ENCODE measurements at places on chromosomes 2 and 18. TPM values are rescaled to one million over a fixed set of nuclear protein-coding genes. Genes with fewer than 3 reads are reported as not detected.

- DNase-seq, result peak; percentile 68
- peaks cover 14% of the 10 kb centered on the region for H3K4me1 ChIP-seq
- H3K4me3 ChIP-seq, result no peak overlapping the region
- no peaks in the 10 kb centered on the region for H3K36me3 ChIP-seq
- H3K27ac ChIP-seq, result no peak overlapping the region
Observed at GRCh38 chr2:71545572-71546274, 92.4 kb downstream of the DYSF start.

GRCh38 chr18:49169037-49169521 lies 218.3 kb upstream of the SMAD7 start:
- peaks cover 8% of the 10 kb centered on the region for H3K36me3 ChIP-seq
- no peaks in the 10 kb centered on the region for H3K27me3 ChIP-seq
- DNase-seq, result no peak
- H3K4me3 ChIP-seq, result no peak overlapping the region
- H3K27ac ChIP-seq, result peak overlapping the region; percentile 56

DNA sequence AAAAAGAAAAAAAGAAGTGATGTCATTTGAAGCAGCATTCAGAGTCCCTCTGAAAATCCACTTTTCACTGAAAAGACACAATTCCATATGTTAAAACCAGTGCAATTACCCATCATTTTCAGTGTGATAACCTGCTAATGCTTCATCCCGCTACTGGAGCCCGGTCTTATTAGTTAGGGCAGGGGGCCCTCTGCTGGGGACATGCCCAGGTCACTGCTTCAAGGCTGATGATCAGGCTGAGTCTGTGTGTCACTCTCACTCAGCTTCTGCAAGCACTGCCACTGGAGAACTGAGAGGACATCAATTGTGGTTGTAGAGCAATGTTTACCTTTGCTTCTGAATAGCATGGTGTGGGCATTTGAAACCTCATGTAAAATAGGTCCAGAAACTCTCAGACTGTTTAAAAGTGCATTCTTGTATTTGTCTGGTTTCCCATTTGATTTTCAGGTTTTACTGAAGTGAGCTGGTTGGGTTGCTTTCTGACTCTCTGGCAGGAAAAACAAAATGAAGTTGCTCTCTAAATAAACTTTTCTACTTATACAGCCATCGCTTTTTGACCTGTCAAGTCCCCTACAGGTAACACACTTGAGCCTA lies 49.2 kb upstream of the NXPH2 start:
- no peak overlapping the region for H3K27ac ChIP-seq
- H3K27me3 ChIP-seq, result peaks cover 3% of the 10 kb centered on the region
- no peak for DNase-seq

- H3K27me3 ChIP-seq, result no peaks in the 10 kb centered on the region
- H3K27ac ChIP-seq, result no peak overlapping the region
- no peaks in the 10 kb centered on the region for H3K4me1 ChIP-seq
- DNase-seq, result no peak
- H3K4me3 ChIP-seq, result no peak overlapping the region
Observed at GRCh38 chr2:30293303-30293921, 62.1 kb downstream of the LBH start.

DNA sequence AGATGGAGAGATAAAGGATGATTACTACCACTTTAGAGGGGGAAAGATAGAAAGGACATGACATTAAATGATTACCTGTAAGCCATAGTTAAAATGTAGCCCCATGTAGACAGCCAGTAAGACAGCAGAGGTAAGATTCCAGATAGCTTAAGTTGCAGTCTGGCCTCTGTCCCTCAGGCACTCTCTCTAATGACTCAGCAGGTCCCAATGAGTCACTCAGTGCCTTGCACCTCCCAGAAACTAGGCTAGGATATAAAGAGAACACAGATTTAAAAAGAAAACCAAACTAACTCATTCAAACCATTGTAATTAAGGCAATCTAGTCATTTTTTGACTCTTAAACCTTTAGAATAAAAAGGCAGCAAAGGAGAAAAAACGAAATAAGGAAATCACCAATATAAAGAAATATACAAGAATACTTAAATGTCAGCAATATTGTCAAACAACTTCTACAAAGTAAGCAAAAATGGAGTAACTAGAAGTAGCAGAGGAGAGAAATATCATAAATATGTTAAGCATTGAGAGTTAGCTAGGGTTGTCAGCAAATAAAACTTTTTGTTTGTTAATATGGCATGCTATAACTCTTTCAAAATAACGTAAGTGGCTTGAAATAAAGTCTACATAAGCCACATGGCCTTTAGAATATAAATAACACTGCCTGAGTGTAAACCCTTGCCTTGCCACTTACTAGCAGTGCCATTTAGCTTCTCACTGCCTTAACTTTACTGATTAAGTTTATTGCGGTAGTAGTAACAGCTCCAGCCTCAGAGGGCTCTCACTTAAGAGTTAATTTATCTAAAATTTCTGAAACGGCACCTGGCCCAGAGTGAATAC lies 48.5 kb downstream of the SOCS6 start:
- DNase-seq, result no peak
- H3K27me3 ChIP-seq, result no peaks in the 10 kb centered on the region
- peaks cover 65% of the 10 kb centered on the region for H3K36me3 ChIP-seq
- no peak overlapping the region for H3K4me3 ChIP-seq

DNA sequence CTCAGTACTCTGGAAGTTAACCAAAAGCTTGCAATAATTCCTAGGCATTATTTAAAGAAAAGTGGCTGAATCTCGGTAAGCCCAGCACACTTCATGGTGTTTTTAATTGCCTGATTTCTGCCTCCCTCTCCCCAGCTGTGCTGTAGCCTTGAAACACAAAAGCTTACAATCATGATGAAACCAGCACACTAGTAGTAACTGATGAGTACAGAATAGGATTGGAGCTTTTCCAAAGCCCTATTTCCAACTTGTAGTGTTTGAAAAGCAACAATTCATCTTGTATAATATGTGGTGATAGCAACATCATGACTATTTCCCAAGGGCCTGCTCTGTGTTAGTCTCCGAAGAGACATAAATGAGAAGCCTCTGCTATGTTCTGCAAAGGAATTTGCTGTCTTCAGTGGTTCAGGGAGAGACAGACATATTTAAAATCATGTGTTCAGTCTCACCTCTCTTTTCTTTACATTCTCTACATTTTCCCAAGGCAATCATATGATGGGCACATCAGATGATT lies 1015.0 kb downstream of the BCL11A start:
- no peaks in the 10 kb centered on the region for H3K4me1 ChIP-seq
- no peak overlapping the region for H3K4me3 ChIP-seq
- no peak overlapping the region for H3K27ac ChIP-seq
- H3K27me3 ChIP-seq, result no peaks in the 10 kb centered on the region

DNA sequence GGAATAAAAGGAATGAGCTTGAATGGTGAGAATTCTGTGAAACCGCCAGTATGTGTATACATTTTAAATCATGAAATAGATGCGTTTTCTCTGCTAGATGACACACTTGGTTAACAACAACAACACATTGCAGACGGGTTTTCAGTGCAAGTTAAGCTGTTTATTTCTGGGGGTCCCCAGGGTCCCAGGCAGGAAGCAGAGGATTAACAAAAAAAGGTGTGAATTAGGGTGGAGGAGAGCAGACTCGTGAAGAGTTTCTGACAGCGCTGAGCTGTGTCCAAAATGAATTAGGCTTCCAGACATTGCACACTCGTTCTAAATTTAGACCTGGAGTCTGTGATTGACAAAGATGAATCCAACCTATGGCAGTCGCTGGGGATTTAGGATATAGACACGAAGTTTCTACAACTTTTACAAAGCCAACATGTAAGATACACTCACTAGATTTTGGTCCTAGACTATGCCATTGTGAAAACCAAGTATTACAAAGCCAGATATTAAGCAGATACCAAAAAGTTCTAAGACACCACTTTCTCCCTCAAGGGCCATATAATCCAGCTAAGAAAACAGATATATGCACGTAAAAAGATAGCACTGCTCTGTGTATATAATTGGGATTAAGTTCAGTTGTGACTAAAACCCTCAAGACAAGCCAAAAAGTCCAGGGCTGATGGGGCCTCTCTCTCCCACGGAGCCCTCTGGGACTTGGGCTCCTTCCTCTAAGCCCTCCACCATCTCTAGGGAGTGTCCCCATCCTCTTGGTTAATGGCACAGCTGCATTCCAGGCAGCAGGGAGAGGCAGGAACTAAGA lies 120.2 kb downstream of the ACAA2 start:
- H3K27me3 ChIP-seq, result no peaks in the 10 kb centered on the region
- no peak overlapping the region for H3K4me3 ChIP-seq
- H3K4me1 ChIP-seq, result peaks cover 4% of the 10 kb centered on the region
- H3K36me3 ChIP-seq, result no peaks in the 10 kb centered on the region
- no peak for DNase-seq
- H3K27ac ChIP-seq, result no peak overlapping the region

DNA sequence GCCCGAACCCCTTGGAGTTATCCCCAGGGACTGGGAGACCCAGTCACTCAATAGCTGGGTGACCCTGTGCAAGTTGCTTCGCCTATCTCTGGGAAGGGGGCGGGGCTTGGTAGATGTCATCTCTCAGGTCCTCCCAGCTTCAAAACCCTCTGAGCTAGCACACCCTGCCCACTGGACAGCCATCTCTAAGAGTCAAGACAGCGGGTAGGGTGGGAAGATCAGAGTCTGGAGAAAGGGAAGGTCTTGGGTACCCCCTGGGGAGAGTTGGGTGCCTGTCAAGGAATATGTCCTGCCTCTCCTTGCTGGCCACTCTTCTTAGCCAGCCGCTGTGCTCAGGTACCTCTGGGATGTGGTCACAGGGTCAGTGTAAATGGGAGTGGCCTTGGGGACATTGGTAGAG lies 8.0 kb downstream of the GLI2 start:
- H3K4me1 ChIP-seq, result no peaks in the 10 kb centered on the region
- no peaks in the 10 kb centered on the region for H3K36me3 ChIP-seq
- DNase-seq, result no peak
- no peak overlapping the region for H3K27ac ChIP-seq
- H3K27me3 ChIP-seq, result no peaks in the 10 kb centered on the region

DNA sequence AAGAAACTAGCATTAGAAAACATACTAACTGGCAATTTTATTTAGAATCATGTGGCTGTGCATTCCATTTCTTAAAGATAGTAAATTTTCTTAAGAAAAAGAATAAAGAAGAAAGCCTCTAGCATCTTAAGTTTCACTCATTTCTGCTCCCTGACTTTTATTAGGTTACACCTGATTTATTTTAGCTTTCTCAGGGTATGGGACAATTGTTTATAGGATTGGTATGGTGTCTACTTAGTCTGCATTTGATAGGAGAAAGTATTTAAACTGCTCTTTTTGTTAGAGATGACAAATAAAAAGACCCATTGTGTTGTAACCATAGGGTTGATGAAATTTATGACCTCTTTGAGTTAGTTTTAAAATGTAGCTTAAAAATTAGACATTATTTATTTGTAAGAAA lies 115.2 kb downstream of the PTPRM start:
- no peak for DNase-seq
- no peaks in the 10 kb centered on the region for H3K27me3 ChIP-seq
- no peak overlapping the region for H3K27ac ChIP-seq
- H3K4me3 ChIP-seq, result no peak overlapping the region

DNA sequence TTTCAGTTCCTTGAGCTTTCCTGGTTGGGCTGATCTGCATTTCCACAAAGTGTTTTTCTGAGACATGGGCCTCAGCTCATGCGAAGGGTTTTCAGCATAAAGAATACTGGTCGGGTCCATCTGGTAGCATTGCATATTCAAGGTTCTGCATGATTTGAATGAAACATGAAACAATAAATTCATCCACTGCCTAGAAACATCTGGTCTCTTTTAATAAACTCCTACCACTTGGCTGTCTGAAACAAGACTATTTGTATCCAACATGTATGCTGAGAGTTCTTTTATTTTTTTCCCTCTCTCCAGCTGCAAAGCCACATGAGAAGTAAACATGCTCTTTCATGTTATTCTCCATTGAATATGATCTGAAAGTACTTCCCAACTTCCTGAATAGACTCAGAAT lies 314.9 kb upstream of the SOX11 start:
- H3K4me1 ChIP-seq, result no peaks in the 10 kb centered on the region
- H3K36me3 ChIP-seq, result no peaks in the 10 kb centered on the region
- no peak for DNase-seq
- no peak overlapping the region for H3K4me3 ChIP-seq
- no peak overlapping the region for H3K27ac ChIP-seq

DNA sequence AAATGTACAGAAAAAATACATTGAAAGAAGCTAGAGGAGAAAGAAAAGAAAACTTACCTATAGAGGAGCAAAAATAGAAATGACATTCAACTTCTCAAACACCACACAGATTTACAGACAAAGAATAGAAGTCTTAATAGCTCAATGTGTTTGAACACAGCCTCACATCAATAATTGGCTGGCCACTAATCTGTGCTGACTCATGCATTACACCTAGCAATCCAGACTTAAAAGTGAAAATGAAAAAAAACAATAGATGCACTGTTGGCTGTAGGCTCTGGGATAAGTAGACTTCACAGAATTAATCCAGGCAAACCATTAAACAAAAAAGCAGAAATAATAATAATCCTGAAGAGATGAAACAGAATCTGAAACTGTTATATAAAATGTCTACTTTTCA lies 961.3 kb upstream of the CELF4 start:
- no peaks in the 10 kb centered on the region for H3K36me3 ChIP-seq
- no peak overlapping the region for H3K27ac ChIP-seq
- no peak for DNase-seq
- H3K4me1 ChIP-seq, result no peaks in the 10 kb centered on the region
- H3K27me3 ChIP-seq, result no peaks in the 10 kb centered on the region
- no peak overlapping the region for H3K4me3 ChIP-seq

DNA sequence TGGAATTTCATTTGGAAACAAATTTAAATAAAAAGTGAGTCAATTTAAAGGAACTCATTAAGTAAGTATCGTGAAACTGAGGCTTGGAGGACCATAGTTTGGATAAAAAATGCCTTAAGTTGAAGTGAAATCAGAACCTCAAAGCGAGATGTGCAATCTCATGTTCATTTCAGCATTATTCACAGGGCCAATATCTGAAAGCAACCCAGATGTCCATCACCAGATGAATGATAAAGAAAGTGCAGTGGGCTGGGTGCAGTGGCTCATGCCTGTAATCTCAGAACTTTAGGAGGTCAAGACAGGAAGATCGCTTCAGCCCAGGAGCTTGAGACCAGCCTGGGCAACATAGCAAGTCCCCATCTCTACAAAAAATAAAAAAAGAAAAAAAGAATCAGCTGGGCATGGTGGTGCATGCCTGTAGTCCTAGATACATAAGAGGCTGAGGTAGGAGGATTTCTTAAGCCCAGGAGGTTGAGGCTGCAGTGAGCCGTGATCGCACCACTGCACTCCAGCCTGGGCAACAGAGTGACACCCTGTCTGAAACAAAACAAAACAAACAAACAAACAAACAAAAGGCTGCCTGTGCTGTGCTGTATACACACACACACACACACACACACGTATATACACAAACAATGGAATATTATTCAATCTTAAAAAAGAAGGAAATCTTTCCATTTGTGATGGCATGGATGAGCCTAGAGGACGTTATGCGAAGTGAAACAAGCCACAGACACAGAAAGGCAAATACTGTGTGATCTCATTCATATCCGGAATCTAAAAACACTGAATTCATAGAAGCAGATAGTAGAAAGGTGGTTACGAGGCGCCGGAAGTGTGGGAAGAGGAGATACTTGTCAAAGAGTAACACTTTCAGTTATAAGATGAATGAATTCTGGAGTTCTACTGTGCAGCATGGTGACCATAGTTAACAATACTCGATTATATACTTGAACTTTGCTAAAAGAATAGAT lies 14.5 kb downstream of the SH3RF3 start:
- no peaks in the 10 kb centered on the region for H3K4me1 ChIP-seq
- no peaks in the 10 kb centered on the region for H3K36me3 ChIP-seq
- no peak for DNase-seq
- H3K27me3 ChIP-seq, result no peaks in the 10 kb centered on the region
- no peak overlapping the region for H3K4me3 ChIP-seq

The E2F6 gene
- 14.1 TPM for total RNA-seq

The CFAP65 gene
- total RNA-seq, result not detected

The ATRAID gene
- total RNA-seq, result 107 TPM

The STEAP3 gene
- 8.2 TPM for total RNA-seq

The RAPGEF4 gene
- total RNA-seq, result 5.2 TPM

The TEX44 gene
- total RNA-seq, result not detected

The CD28 gene
- total RNA-seq, result 0.42 TPM

All from tibial nerve (tissue), 4 donors.